DMS79 treated with DMSO at 0.1 percent for 48 hours (cell line): ENCODE measurements at places on chromosomes 1 and 21.

GRCh38 chr1:16073490-16074119, at the start of gene FAM131C:
TSS of gene FAM131C (minus strand) at chr1:16073651. CDS start at chr1:16073442, 209 bp downstream.
- DNase-seq = peak; percentile 23

GRCh38 chr1:65388908-65389695, 31.4 kb upstream of the LEPR start:
- DNase-seq = no peak

DNA sequence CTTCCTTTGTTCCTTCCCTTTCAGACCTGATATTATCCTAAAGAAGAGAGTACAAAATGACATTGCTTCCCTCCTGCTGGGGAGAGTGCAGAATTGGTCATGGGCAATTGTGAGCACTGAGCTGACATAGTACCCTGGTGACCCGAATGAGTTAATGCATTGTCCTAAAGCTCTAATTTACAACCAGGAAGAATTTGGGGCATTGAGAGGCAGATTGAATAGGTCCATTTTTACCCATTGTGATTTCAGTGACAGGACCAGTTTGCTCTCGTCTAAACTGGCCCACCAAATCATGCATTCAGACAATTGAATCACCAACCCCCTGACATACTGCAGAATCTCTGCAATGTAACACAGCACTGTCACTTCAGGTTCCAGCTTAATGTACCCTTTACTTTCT, 497.4 kb downstream of the DPYD start:
- no peak for DNase-seq

DNA sequence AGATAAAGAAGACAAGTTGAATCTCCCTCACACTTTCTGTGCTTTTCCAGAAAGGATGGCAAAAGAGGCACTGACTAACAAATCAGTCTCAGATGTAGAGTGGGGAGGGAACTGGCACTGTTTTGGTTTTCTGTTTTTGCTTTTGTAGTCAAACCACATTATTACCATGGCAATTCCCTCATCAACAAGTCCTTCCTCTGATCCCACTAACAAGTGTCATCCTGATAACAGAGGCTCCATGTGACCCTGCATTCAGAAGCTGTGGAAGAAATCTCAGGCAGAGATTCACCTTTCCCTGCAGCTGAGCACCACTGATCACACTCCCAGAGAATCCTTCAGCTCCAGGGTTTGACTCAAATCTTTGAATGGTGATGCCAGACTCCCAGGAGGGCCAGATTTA, 203.4 kb downstream of the TNR start:
- no peak for DNase-seq

- DNase-seq = no peak
Measured at GRCh38 chr1:52677076-52677806, 20.9 kb downstream of the COA7 start.

GRCh38 chr1:46806196-46807020, 7.6 kb downstream of the CYP4B1 start:
- DNase-seq = peak; percentile 11

DNA sequence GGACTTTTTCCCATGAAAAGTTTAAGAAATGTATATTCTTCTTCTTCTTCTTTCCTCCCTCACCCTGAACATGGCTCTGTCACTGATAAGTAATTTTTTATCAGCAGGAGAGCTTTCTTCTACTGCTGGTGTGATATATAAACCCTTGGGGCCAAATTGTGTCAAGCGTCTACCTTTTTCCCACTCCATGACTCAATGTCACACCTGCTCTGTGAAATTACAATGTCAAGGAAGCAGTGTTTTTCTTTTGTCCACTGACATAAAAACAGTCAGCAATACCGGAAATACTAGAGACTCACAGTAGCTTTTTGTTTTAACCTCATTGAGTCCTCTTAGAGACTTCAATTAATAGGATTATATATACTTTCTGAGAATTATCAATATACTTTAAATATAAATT, 416.2 kb upstream of the ADGRL4 start:
- DNase-seq = no peak

DNA sequence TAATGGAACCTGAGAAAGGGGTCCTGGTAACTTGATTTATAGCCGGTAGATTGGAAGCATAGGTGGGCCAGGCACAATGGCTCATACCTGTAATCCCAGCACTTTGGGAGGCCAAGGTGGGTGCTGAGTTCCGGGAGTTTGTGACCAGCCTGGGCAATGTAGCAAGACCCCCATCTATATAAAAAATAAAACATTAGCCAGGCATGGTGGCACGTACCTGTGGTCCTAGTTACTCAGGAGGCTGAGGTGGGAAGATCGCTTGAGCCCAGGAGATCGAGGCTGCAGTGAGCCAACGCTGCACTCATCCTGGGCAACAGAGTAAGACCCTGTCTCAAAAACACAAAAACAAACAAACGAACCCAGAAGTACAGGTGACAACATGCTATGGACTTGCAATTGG, 76.5 kb downstream of the ZNF281 start:
- no peak for DNase-seq

DNA sequence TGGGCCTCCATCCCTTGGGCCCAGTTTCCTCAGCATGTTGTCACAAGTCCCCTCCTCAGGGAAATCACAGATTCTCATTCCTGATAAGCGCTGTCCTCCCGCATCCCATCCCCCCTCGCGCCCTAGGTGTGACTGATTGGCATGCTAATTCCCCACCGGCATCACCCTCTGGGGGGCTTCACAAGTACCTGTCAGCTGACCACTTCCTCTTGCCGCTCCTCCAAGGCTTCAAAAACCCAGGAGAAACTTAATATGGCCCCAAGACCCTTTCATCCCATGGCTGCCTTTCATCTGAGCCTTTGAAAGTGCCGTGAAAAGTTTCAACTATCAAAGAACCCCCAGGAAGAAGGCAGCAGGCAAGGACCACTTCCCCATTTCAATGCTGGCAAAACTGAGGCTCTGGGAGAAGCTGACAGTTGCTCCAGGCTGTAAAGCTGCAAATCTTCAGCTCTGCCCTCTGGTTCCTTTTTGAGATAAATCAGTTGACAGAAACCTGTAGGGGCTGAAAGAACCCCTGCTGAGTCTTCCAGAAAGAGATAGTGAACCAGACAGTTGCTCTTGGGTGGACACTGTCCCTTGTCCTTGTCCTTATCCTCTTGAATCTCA, 12.8 kb upstream of the MIXL1 start:
- no peak for DNase-seq

GRCh38 chr1:32063261-32063681, 9.5 kb upstream of the TMEM39B start:
- peak; percentile 74 for DNase-seq

DNA sequence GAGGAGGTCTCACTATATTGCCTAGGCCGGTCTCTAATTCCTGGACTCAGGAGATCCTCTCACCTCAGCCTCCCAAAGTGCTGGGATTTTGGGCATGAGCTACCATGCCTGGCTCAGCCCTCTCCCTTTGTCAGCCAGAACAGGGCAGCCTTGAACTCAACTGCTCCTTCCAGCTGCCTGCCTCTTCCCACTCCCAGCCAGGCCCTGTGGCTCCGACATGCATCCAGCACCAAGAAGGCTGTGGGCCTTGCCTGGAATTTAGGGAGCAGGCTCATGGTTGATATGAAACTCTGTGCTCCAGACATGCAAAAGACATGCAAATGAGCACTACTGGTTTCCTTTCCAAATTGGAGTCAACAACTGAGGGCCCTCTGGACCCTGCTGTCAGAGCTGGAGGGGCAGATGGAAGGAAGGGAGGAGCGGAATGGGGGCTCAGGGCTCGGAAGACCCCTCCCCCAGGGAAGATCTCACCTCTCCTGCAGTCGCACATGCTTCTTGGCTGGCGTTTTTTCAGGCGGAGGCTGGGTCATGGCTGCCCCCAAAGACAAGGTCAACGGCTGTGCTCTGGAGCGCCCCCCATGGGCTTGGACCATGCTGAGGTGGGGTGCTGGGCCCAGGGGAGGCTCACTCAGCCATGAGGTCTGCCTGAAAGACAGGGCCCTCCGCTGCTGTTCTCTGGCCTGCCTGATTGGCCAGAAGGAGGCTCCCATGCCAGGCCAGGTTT, 1.4 kb downstream of the PTPN7 start:
- no peak for DNase-seq

- peak; percentile 41 for DNase-seq
Measured at GRCh38 chr1:1080122-1080757, 6.1 kb upstream of the RNF223 start.

DNA sequence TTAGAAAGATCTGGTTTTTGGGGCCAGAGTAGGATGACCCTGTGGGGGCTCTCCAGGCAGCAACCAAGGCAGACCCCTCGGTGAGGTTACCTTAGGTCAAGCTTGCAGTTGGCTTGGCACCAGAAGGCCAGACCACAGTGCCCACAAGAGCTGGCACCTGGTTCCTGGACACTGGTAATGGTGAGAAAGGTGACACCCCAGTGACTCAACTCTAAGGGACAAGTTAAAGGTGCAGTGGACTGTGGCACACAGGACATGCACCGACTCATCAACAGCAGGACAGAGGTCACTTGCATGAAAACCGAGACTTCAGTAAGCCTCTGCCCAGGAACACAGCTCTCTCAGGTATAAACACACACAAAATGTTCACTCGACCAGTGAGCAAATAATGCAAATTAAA, 6.7 kb downstream of the LRRC38 start:
- DNase-seq = no peak

DNA sequence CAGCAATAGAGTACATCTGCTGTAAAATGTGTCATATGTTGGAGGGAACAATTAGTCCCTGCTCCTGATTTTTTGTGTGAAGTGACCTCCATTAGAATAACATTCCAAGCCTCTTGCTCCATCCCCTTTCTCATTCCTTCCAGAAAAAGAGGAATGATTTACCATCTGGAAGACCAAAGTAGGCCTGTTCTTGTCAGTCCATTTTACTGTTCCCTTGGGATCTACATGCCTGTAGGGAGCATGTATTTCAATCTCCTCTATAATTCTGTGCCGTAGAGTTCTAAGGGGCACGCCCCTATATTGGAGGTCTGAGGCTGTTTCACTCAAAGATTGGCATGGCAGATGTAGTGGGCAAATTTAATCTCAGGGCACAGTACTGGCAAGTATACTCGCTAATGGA, 48.8 kb upstream of the MAN1A2 start:
- no peak for DNase-seq

DNA sequence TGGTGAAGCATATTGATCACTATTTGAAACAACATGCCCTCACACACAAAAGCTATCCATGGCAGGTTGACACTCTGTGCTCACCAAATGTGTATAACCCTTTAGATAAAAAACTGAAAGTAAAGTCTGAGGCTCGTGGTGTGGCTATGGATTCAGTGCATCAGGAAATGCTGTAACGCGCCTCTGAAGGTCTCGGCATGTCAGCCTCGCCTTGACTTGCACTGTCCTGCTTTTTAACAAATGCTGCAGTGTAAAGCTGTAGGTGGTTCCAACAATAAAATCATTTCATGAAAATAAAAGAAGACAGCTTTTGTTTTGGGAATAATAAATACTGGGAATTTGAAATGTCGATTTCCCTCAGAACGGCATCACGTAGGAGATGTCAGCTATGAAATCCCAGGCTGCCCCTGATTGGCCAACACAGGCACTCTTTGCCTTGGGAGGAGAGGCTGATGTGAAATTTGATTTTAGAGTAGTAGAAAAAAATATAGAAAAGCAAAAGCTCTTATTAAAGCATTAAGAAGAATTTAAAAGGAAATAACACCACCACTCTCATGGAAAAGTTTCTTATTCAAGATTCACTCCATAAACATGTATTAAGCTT, 168.2 kb downstream of the DSCAM start:
- DNase-seq = no peak

- DNase-seq = no peak
Measured at GRCh38 chr1:15205586-15206346, 41.3 kb upstream of the FHAD1 start.

DNA sequence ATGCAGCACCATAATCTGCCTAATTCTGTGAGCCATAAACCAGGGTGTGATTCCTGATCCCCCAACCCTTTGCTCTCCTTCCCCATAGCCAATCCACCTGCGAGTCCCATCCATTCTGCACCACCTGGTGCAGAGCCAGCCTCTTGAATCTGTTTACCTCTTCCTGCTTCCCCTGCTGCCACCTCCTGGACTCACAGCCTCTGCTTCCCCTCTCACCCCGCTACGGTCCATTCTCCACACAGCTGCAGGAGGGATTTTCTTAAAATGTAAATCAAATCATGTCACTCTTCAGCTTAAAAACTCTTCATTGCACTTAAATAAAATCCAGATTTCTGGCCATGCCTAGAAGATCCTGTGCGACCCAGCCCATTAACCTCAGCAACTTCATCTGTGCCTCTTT, 186.7 kb downstream of the FOXD2 start:
- peak; percentile 27 for DNase-seq

DNA sequence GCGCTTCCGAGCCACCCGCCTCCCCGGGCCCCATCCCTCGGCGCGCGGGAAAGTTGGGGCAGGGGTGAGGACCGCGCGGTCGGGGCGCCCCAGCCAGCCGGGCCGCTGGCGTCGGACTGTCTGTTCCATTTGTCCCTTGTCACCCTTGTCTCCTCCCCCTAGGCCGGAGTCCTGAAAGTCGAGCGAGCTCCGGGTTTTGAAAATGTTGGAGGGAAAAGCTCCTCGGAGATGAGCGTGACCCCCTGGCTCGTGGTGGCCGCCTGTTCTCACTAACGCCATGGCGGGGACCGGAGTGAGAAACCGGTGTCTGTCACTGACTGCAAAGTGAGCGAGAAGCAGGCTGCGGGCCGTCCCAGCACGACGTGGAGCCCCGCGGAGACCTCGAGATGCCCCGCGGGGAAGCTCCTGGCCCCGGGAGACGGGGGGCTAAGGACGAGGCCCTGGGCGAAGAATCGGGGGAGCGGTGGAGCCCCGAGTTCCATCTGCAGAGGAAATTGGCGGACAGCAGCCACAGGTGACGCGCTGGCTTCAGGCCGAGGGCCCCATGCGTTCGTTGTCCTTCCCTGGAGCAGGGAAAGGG, 491 bp downstream of the PER3 start:
- DNase-seq = peak; percentile 56

DNA sequence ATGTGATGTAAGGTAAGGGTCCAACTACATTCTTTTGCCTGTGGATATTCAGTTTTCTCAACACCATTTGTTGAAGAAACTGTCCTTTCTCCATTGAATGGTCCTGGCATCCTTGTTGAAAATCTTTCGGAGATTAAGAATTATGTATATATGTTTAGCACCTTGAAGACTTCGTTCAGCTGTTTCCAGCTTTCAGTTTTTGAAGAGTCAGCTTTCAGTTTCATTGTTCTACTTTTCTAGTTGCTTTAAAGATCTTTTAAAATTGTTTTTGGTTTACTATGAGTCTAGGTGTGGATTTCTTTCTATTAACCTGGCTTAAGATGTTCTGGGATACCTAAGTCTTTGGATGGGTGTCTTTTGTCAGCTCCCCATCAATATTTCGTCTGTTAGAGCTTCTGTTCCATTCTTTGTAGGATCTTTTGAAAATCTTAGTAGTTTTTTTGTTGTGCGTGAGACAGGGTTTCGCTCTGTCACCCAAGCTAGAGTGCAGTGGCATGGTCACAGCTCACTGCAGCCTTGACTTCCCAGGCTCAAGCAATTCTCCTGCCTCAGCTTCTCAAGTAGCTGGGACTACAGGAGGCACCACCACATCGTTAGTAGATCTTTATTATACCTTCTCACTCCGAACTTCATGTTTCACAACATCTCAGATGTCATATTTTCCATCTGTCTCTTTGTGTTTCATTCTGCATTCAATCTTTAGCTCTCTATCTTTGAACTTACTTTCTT, 353.5 kb upstream of the B3GALT2 start:
- no peak for DNase-seq
